ENCODE measurements at places on chromosomes 2 and 18. TPM values are rescaled to one million over a fixed set of nuclear protein-coding genes. Genes with fewer than 3 reads are reported as not detected.

MALT1 gene
- 34.4 TPM for total RNA-seq

DSG1 gene
- total RNA-seq, result 33.7 TPM

MAT2A gene
- total RNA-seq, result 235 TPM

HYCC2 gene
- 16.7 TPM for total RNA-seq

ARHGAP25 gene
- total RNA-seq, result 3.1 TPM

SLC5A7 gene
- total RNA-seq, result not detected

SRBD1 gene
- 9.2 TPM for total RNA-seq

Data from esophagus mucosa (tissue), 1 donor.